CD4-positive, CD25-positive, alpha-beta regulatory T cell (primary cell): ENCODE measurements at places on chromosomes 6 and 20.
A peak's percentile ranks its signal among the peaks of the same experiment; 100 is the strongest.

DNA sequence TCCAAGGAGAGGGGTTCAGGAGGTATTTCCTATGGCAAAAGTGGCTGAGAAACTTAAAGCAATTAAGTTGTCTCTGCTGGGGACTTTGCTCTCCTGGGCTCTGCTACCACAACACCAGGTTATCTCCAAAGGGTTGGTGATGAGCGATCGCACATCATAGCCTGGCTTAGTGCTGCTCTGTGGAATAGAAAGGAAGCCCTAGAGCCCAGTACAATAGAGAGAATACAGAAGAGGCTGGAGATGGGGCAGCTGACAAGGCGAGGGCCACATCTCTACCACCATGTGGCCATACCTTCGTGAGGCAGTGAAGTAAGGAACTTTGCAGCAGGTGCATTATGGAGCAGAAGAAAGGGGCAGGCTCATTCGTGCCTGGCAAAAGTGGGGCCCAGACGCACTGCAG lies 8.6 kb upstream of the TMC2 start:
- no peak for DNase-seq

DNA sequence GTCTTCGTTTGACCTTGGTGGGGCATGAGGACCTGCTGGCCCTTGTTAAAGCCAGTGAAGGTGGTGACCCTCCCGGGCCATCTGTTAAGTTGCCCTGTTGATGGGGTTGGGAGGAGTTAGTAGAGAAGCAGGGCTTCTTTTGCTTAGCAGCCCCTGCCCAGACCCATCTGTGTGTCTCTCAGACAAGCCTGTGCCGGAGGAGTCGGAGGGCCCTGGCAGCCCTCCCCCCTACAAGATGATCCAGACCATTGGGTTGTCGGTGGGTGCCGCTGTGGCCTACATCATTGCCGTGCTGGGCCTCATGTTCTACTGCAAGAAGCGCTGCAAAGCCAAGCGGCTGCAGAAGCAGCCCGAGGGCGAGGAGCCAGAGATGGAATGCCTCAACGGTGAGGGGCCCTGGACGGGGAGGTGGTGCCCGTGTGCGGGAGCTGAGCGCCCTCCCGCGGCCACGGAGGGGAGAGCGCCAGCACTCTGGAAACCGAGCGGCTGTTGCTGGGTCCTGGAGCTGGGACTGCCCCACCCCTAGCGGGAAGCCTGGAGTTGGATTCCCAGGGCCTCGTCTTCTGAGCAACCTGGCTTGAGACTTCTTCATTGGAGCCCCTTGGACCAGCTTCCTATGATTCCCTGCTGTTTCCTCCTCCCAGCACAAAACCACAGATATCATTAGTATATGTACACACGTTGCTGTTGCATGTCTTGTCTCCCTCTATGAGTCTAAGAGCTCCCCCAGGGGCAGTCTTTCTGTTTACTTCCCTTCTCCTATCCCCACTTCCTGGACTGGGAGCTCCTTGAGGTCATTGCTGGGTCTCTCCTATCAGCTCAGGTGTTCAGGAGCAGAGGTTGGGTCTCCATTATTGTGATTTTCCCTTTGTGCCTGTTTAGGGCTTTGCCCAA lies 27.6 kb upstream of the SRF start:
- DNase-seq = peak; percentile 73

DNA sequence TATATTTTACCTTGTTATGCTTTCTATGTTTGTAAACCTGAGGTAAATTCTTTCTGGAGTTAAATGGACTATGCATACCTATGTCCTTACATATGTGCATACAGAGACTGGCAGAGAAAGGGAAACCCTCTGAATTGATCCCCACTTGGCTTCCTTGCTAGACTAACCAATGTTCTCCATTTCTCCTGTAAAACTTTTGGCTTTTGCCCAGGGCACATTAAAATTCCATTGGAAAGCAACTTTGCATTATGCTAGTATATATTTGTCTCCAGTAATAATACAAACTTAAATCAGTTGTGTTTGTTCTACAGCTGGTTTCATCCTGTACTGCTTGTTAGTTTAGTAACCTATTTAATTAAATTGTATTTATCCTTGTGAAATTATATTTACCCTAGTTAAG lies 646.0 kb upstream of the MARCKS start:
- no peak for DNase-seq

DNA sequence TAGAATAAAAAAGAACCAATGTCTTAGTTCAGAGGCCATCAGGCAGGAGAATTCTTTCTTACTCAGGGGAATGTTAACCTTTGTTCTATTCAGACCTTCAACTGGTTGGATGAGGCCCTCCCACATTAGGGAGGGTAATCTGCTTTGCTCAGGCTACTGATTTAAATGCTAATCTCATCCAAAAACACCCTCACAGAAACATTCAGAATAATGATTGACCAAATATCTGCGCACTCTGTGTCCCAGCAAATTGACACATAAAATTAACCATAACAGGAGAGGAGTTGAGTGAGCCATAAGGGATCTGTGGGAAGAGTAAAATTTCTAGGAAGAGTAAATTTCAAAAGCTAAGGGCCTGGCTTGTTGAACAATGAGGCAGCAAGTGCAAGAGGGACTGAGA lies 234.0 kb upstream of the PLCB4 start:
- DNase-seq = no peak

GRCh38 chr6:163790266-163790840 lies 375.8 kb downstream of the QKI start:
- DNase-seq = no peak
